Thyroid gland (tissue), 4 donors: ENCODE measurements at places on chromosomes 7 and 10. TPM values are rescaled to one million over a fixed set of nuclear protein-coding genes. Genes with fewer than 3 reads are reported as not detected.
A peak's percentile ranks its signal among the peaks of the same experiment; 100 is the strongest.

DNA sequence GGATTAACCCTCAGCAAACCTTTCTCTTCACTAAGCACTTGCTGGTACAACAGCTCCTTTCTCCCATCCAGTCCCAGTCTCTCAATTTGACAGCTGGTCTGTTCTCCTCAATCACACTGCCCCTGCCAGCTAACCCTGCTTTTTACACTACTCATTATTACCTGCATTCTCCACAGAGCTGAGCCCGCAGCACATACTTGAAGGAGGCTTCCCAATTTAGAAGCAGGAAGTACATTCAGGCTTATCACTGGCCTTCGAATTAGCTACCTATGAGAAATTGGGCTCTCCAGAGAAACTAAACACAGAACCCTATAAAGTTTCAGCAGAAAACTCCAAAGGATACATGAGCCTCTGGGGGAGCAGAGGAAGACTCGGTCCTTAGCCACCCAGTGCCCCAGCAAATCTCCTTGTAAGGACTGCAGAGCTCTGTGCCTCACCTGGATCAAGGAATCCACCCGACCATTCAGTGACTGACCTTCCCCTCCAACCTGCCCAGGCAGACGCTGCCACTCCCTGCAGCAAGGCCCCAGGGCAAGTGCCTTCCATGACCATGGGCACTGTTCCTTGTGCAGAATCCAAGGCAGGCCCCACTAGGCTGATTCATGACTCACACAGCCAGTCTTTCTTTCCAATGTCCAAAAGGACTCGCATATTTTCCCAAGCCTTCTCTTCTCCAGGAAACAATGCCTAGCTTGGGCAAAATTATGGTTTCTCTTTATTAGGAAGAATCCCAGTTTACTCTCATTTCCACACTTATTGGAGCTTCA, 68.0 kb downstream of the VOPP1 start:
- H3K27me3 ChIP-seq: no peaks in the 10 kb centered on the region
- no peak for DNase-seq
- no peaks in the 10 kb centered on the region for H3K36me3 ChIP-seq
- no peaks in the 10 kb centered on the region for H3K4me1 ChIP-seq
- H3K27ac ChIP-seq: no peak overlapping the region

DNA sequence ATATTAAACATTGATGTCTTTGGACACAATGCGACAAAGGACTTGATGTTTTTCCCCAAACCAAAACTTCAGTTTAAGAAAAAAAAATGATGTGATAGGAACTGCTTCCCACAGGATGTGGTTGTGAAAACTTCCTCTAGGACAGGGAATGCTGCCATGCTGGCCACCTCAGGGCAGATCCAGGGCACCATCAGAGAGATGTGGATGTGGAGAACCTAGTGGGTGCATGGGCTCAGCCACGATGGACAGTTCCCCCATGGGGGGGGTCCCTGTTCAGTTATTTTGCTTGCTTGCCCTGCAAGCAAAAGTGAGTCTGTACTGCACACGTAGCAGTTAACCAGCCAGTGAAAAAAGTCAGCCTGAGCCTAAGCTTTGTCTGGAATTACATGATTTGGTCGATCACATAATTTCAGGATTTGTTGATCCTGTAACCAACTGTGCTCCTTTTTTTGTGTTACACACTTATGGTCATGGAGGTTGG, 36.3 kb downstream of the LAMB4 start:
- no peaks in the 10 kb centered on the region for H3K36me3 ChIP-seq
- H3K4me1 ChIP-seq: peaks cover 10% of the 10 kb centered on the region
- H3K4me3 ChIP-seq: no peak overlapping the region
- no peaks in the 10 kb centered on the region for H3K27me3 ChIP-seq
- DNase-seq: no peak

DNA sequence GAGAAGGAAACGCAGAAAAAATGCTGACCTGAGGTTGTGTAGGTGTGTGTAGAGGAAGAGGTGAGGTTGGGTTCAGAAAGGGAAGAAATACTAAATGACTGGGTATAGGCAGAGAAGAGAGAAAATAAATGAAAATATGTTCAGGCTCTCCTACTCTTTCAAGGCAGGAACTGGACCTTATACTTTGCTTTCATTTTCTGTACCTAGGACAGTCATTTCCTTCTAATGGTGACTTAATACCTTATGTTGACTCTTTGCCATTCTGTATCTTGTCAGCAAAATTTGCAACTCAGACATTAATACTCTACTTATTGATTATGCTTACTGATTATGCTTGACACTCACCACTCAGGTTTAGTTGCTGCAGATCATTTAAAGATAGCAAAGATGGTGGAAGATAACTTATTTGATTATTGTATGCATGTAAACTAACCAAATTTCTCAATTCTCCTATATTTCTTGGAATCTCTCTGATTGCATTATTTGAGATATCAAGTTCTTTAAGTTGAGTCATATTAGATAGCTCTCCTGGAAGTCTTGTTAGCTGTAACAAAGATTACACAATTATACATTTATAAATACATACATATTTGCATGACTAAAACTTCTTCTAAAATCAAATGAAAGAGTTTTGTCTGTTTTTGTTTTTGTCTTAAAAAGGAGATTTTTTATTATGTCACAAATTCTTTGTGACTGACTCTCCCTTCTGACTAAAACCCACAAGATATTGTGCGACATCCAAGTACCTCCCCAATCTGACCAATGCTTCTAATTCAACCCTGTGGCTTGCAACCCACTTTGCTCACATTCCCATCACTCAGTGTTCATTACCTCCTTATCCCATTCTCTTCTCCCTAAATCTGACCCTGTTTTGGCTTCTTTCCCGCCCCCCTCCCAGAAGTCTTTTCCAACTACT, 20.0 kb downstream of the LRRD1 start:
- no peaks in the 10 kb centered on the region for H3K36me3 ChIP-seq
- no peak overlapping the region for H3K4me3 ChIP-seq
- no peak for DNase-seq

GRCh38 chr7:74053589-74054186, 25.7 kb downstream of the ELN start:
- H3K36me3 ChIP-seq: no peaks in the 10 kb centered on the region
- no peak overlapping the region for H3K4me3 ChIP-seq
- no peaks in the 10 kb centered on the region for H3K27me3 ChIP-seq
- H3K4me1 ChIP-seq: peaks cover 4% of the 10 kb centered on the region
- no peak for DNase-seq

DNA sequence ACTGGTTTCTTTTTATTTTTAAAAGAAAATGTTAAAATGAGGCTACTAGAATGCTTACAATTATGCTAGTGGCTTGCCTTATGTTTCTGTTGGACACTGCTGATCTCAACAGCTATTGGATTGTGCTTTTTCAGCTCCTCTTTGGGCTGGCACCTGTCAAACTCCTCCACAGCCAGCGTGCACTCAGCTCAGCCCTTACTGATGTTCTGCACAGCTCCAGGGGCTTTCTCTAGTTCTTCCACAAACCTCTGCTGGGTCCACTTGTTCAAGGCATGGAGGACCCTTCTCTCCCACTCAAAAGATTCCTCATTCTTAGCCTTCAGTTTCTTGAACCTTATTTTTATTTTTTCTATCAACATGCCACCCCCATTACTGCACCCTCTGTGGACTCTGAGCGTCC, 96.0 kb downstream of the VIPR2 start:
- H3K27ac ChIP-seq: no peak overlapping the region
- no peaks in the 10 kb centered on the region for H3K27me3 ChIP-seq
- no peak for DNase-seq
- H3K4me1 ChIP-seq: no peaks in the 10 kb centered on the region
- no peak overlapping the region for H3K4me3 ChIP-seq
- no peaks in the 10 kb centered on the region for H3K36me3 ChIP-seq

DNA sequence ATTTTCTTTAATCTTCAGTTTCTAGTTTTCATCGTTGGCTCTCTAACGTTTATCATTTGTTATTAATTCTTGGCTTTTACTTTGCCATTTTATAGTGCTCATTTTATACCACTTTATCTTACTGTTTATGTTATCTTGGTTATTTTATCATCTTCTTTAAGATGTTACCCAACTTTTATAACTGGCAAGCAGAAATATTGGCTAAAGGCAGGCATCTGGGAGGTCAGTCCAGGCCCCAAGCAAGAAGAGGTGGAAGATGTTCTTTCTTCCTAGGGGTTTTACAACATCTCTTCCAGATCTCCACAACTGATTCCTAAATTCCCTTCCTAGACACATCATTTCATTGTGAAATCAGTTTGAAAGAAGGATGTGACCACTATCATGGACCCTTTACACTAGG, 208.1 kb downstream of the AHR start:
- no peak overlapping the region for H3K27ac ChIP-seq
- H3K4me3 ChIP-seq: no peak overlapping the region
- no peak for DNase-seq
- H3K27me3 ChIP-seq: no peaks in the 10 kb centered on the region
- H3K36me3 ChIP-seq: no peaks in the 10 kb centered on the region
- H3K4me1 ChIP-seq: no peaks in the 10 kb centered on the region

DNA sequence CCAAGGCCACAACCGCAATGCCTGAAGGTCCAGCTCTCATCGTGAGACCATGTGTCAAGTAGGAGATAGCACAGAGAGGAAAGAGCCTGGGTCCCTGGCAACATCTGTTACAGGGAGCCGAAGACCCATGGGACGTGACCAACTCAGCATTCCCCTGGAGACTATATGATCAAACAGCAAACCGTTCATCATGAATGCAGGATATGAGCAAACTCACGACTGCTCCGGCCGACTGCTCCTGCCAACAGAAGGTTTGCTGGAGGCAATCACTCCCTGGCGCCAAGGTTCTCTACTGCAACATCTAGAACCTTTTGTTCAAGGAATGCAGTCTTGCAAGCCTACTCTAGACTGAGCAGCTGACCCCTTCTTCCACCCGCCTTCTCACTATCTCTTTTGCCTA, 114.3 kb downstream of the ALOX5 start:
- H3K4me1 ChIP-seq: no peaks in the 10 kb centered on the region
- no peak for DNase-seq
- no peak overlapping the region for H3K27ac ChIP-seq
- H3K36me3 ChIP-seq: no peaks in the 10 kb centered on the region
- no peak overlapping the region for H3K4me3 ChIP-seq

- H3K27ac ChIP-seq: no peak overlapping the region
- H3K27me3 ChIP-seq: no peaks in the 10 kb centered on the region
- no peaks in the 10 kb centered on the region for H3K4me1 ChIP-seq
- no peak for DNase-seq
- no peak overlapping the region for H3K4me3 ChIP-seq
These were observed 344.1 kb downstream of the PHF14 start for GRCh38 chr7:11317766-11318165.

DNA sequence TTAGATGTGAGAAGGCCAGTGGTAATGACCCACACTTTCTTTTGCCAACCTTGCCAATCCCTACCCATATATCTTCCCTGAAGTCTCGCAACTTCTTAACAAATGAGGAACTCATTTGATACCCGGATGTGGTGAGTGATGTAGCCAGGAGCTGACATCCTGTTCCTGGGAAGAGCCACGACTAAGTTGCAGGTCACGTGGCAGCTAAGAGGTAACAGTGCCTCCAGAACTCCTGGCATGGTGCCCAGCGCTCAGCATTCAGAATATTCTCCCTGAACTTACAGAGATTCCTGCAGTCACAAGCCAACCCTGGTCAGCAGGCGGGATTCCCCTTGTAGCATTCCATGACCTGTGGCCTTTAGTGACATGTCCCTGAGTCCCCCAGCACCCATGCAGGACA, 282.5 kb downstream of the GALNT17 start:
- H3K36me3 ChIP-seq: no peaks in the 10 kb centered on the region
- no peak overlapping the region for H3K27ac ChIP-seq

DNA sequence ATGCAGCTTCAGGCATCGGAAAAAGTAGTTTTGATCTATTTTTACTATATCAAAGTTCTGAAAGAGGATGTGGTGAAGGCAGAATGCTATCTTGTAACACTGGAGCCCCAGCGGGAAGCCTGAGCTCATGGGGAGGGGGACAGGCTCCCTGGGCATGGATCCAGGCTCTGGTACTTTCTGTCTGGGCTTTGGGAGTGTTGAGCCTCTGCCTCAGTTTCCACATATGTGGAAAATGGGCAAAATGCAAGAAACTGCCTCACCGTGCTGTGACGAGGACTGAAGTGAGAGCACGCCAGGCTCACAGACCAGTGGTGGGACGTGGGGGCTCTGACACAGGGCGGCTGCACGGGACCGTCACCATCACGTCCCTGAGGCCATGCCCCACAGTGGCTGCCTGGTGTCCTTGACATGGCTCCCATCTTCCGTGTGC, 182.9 kb upstream of the SHH start:
- no peak for DNase-seq
- no peaks in the 10 kb centered on the region for H3K36me3 ChIP-seq
- H3K27ac ChIP-seq: no peak overlapping the region
- no peaks in the 10 kb centered on the region for H3K27me3 ChIP-seq
- H3K4me3 ChIP-seq: no peak overlapping the region

- peak overlapping the region; percentile 33 for H3K4me3 ChIP-seq
- H3K4me1 ChIP-seq: peaks cover 14% of the 10 kb centered on the region
- no peaks in the 10 kb centered on the region for H3K36me3 ChIP-seq
- peak; percentile 81 for DNase-seq
- no peaks in the 10 kb centered on the region for H3K27me3 ChIP-seq
These were observed 220.3 kb downstream of the PHTF2 start for GRCh38 chr7:78018641-78019446.

- H3K36me3 ChIP-seq: no peaks in the 10 kb centered on the region
- no peak overlapping the region for H3K27ac ChIP-seq
- no peak for DNase-seq
- no peaks in the 10 kb centered on the region for H3K27me3 ChIP-seq
- no peaks in the 10 kb centered on the region for H3K4me1 ChIP-seq
- H3K4me3 ChIP-seq: no peak overlapping the region
These were observed 19.4 kb upstream of the RASGEF1A start for GRCh38 chr10:43286076-43286805.

DNA sequence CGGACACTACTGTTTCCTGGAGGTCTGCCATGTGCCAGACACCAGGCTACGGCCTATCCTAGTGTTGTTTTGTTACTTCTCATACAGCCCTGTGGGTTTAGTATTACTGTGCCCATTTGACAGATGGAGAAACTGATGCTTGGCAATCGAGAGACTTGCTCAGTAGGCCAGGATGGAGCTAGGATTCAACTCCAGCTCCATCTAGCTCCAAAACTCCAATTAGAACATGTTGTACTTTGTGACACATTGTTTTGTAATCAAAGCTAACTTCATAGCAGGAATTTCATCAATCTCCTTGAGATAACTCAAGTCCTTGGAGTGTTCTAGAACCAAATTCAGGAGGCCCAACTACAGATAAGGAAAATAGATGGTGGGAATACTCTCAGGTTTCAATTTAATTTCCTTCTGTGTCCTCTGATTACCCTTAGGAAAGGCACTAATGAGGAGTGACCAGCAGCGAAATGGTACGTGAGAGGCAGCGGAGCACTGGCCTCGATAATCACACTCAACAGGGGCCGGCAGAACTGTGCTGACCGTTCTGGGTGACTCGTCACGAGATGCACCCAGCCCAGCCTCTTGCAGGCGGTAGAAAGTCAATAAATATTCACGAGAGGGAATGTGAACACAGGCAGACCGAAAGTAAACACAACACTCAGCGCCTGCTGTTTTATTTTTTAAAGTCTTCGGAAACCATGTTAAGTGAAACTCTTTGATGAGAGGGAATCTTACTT, 269.6 kb upstream of the NEBL start:
- peak overlapping the region; percentile 87 for H3K27ac ChIP-seq
- H3K4me1 ChIP-seq: peaks cover 29% of the 10 kb centered on the region
- DNase-seq: peak; percentile 87
- no peak overlapping the region for H3K4me3 ChIP-seq
- H3K27me3 ChIP-seq: no peaks in the 10 kb centered on the region

The PFKP gene
- total RNA-seq: 146 TPM

The CLCN1 gene
- not detected for total RNA-seq

The LRMDA gene
- 31.7 TPM for total RNA-seq

The GPR85 gene
- 2.3 TPM for total RNA-seq

The STX1A gene
- 7.1 TPM for total RNA-seq

The TMEM213 gene
- total RNA-seq: not detected

The OTUD1 gene
- total RNA-seq: 21.2 TPM

The SNX10 gene
- total RNA-seq: 2.8 TPM

The PIK3CG gene
- 4.3 TPM for total RNA-seq

The NOS3 gene
- 6.7 TPM for total RNA-seq
